ENCODE measurements at places on chromosomes 4 and X. TPM values are rescaled to one million over a fixed set of nuclear protein-coding genes. Genes with fewer than 3 reads are reported as not detected.

- H3K27me3 ChIP-seq, result no peaks in the 10 kb centered on the region
- H3K4me3 ChIP-seq, result no peak overlapping the region
- H3K27ac ChIP-seq, result no peak overlapping the region
- no peaks in the 10 kb centered on the region for H3K36me3 ChIP-seq
- H3K4me1 ChIP-seq, result no peaks in the 10 kb centered on the region
- DNase-seq, result no peak
These were observed 48.8 kb downstream of the AFAP1 start for GRCh38 chr4:7890635-7891393.

DNA sequence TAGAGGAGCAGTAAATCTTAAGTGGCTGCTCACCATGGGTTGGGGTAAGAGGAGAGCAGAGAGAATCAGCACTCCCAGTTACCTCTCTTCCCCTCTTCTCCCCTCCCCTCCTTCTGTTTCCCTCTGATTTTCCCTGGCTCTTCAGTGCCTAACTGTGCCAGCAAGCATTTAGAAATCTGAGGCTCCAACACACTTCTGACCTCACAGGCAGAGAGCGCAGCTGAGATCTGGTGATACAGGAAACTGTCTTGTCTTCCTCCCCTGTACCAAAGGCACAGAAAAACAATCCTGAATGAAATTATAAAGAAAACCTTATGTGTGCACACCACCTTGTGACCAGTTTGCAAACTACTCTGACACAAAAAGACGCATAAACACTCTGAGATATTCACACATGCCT lies 82.4 kb upstream of the SMIM10 start:
- DNase-seq, result no peak
- H3K27me3 ChIP-seq, result no peaks in the 10 kb centered on the region
- no peak overlapping the region for H3K4me3 ChIP-seq
- H3K4me1 ChIP-seq, result no peaks in the 10 kb centered on the region

DNA sequence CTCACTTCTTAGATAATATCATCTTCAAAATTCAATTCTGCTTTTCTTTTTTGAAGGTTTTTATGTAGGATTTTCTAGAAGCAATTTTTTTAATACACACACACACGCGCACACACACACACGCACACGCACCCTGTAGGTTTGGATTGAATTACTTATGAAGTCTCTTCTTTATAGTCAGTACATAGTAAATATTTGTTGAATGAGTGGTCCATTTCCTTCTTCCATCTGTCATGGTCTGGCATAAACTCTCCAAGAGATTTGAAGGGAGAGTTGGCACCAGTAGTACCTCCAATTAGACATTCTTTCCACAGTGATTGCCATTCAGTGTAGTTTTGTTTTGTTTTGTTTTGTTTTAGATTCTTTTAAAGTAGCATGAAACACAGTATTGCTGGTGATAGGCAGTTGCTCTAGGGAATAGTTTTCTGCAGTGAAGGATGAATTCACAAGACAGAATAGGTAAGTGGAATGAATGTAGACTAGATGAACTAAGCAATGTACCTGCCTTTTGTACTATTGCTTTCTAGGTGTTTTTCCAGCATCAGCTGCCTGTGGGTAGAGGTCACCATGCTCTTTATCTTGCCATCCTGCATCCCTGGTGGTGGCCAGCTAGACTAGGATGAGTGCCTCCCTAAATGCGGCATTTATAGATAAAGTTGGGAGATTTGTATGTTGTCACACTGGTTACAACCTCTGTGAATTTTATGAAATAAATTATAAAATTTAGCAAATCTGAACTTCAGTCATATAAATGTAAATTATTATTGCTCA lies 20.5 kb downstream of the PDLIM5 start:
- H3K4me1 ChIP-seq, result peaks cover 45% of the 10 kb centered on the region
- no peaks in the 10 kb centered on the region for H3K36me3 ChIP-seq
- H3K27me3 ChIP-seq, result no peaks in the 10 kb centered on the region
- DNase-seq, result no peak

GRCh38 chr4:138110815-138111214 lies 131.3 kb downstream of the SLC7A11 start:
- no peaks in the 10 kb centered on the region for H3K27me3 ChIP-seq
- no peaks in the 10 kb centered on the region for H3K36me3 ChIP-seq
- H3K27ac ChIP-seq, result no peak overlapping the region
- H3K4me1 ChIP-seq, result peaks cover 19% of the 10 kb centered on the region

DNA sequence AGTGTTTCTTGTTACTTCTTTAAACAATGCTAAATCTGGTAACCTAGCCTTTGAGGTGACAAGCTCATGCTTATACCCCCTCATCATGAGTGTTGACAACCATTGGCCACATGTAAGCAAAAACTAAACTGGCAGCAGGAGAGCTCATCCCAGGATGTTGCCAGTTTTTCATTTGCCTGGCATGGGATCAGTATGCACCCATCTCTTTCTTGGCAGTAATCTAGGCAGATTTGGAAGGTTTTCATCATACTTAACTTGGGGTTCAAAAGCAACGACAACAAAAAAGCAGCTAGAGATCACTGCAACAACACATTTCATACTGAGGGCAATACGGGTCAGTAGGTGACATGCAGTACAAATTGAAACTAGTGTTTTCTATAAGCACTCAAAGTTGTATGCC lies 122.0 kb downstream of the PPA2 start:
- H3K4me3 ChIP-seq, result no peak overlapping the region
- H3K27ac ChIP-seq, result no peak overlapping the region
- DNase-seq, result no peak
- no peaks in the 10 kb centered on the region for H3K36me3 ChIP-seq
- no peaks in the 10 kb centered on the region for H3K4me1 ChIP-seq

- no peaks in the 10 kb centered on the region for H3K4me1 ChIP-seq
- H3K36me3 ChIP-seq, result no peaks in the 10 kb centered on the region
- H3K27ac ChIP-seq, result no peak overlapping the region
- peak; percentile 63 for DNase-seq
- H3K4me3 ChIP-seq, result no peak overlapping the region
These were observed 18.5 kb upstream of the DRD5 start for GRCh38 chr4:9762823-9763475.

Gene GRPEL1
- 51.7 TPM for total RNA-seq

- no peak overlapping the region for H3K4me3 ChIP-seq
- H3K27me3 ChIP-seq, result no peaks in the 10 kb centered on the region
- DNase-seq, result no peak
- H3K27ac ChIP-seq, result no peak overlapping the region
These were observed 715.4 kb downstream of the GRXCR1 start for GRCh38 chr4:43607827-43608461.

GRCh38 chrX:56800801-56801200 lies 71.8 kb downstream of the NBDY start:
- no peaks in the 10 kb centered on the region for H3K36me3 ChIP-seq
- no peak overlapping the region for H3K27ac ChIP-seq
- no peaks in the 10 kb centered on the region for H3K4me1 ChIP-seq
- H3K4me3 ChIP-seq, result no peak overlapping the region

Gene ADH1B
- total RNA-seq, result 0.30 TPM

- no peaks in the 10 kb centered on the region for H3K36me3 ChIP-seq
- no peak for DNase-seq
- no peak overlapping the region for H3K27ac ChIP-seq
These were observed 3.6 kb downstream of the DCAF4L1 start for GRCh38 chr4:41985151-41985550.

Gene PPP4R3C
- total RNA-seq, result not detected

Gene HDX
- 2.4 TPM for total RNA-seq

DNA sequence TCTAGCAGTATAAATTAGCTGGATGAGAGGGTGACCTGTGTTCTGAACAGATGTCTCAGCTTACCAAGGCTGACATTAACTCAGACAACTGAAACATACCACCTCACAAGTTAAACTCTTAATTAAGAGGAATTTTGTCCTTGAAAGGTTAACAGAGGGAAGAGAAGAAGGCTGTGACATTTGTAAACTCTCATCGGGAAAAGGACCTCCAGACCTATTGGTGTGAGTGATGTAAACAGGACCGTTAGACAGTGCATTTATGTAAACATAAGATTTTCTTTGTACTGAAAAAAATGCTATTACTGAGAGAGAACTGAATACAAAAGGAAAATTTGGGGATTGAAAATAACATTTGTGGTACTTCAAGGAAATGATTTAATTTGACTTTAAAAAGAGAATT lies 308.4 kb upstream of the DIAPH2 start:
- no peak overlapping the region for H3K4me3 ChIP-seq
- no peaks in the 10 kb centered on the region for H3K27me3 ChIP-seq
- H3K27ac ChIP-seq, result no peak overlapping the region
- DNase-seq, result no peak
- H3K4me1 ChIP-seq, result no peaks in the 10 kb centered on the region
- no peaks in the 10 kb centered on the region for H3K36me3 ChIP-seq

Measured in Caco-2 (cell line).